ENCODE measurements at places on chromosomes 7 and 10.

- no peak for DNase-seq
These were observed 565.8 kb upstream of the MGMT start for GRCh38 chr10:128901236-128901635.

DNA sequence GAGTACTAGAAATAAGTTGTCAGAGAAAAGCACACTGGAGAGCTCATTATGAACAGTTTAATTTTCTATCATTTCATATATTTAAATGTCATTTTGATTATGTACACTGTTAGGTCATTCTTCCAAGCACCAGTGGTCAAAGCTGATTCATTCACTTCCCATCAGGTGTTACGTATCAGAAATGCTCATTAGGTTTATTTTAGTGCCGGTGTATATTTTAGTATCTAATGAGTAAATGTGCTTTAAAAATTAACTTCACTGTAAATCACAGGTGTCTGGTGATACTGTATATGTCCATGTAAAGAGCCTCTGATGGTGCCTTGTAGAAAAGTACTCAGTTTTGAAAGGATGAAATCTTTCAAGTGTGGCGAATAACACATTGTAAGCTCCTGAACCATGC is 3.5 kb downstream of the DMTF1 start:
- DNase-seq, result no peak

DNA sequence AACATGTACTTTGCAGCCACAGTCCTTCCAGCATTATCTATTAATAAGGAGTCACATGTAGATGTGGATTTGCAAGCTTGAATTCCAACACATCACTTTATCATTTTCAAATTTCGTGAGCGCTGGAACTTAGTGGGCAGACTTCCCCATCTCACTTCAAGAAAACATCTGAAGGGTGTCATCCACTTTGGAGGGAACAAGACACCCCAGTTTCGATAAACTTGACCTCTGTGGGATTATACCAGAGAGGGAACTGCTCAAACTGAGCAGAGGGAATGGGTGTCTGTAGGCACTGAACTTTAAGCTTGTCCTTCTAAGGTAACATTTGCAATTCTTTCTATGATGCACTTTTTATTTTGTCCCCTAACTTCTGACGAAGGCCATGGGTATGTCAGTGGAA is 27.5 kb downstream of the ADRB1 start:
- DNase-seq, result no peak

DNA sequence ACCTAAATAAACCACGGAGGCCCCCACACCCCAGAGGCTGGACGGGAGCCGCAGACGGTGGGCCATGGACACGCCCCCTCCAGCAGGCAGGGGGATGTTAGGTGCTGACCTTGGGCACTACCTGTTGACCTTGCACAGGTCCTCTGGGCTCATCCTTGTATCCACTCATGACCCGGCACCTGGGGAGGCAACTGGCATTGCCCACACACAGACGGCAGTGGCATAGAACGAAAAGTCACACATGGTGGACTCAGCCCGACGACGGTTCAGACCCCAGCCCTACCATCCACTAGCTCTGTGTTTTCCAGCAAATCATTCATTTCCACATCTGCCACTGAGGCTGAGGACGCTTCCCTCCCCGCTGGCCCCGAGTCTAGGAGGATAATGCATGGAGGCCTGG is 247.7 kb upstream of the PPP2R2D start:
- no peak for DNase-seq

DNA sequence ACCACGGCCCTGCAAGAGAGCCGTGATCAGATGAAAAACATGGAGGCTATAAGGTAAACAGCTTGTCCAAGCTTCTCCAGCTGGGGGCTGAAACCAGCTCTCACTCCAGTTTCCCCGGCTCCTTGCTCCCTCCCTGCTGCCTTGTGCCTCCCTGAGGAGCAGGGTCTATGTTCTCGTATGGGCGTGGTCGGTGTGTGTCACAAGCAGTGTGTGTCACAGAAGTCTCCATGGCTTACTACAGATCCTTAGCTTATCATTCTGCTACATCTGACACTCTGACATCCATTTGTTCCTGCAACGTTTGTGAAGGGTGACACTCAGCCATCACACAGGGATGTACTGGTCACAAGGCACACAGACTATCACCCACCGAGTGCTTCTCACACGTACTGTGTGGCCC is 54.6 kb downstream of the CSGALNACT2 start:
- DNase-seq, result no peak

GRCh38 chr10:76415554-76415953 is 984.1 kb downstream of the LRMDA start:
- DNase-seq, result no peak

- DNase-seq, result no peak
These were observed 155.3 kb upstream of the ZMIZ1 start for GRCh38 chr10:78913219-78914059.

DNA sequence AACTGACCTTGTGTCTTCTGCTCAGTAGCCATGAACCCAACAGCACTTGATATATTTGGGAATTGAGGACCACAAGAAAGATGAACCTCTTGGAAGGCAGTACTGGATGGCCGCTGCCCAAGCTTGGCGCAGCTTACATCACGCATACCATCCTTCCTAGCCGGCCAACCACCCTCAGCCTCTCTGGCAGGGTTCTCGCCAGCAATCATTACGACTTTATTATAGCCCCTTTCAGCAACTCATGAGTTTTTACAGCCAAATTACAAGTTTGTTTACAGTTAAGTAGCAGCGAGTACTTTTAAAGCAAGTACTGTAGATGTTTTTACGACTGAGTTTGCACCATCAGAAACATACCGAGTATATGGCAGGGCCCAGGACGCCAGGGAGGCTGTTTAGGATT is 769.1 kb downstream of the SUGCT start:
- DNase-seq, result no peak

GRCh38 chr7:47326808-47327207 is 255.1 kb downstream of the TNS3 start:
- DNase-seq, result no peak

- no peak for DNase-seq
These were observed 145.1 kb upstream of the MEOX2 start for GRCh38 chr7:15831606-15832005.

GRCh38 chr10:51950371-51950995 is 251.1 kb upstream of the CSTF2T start:
- DNase-seq, result no peak

- DNase-seq, result no peak
These were observed 359.3 kb downstream of the SH2D4B start for GRCh38 chr10:80896959-80897358.

GRCh38 chr10:91745090-91745831 is 53.0 kb upstream of the TNKS2 start:
- no peak for DNase-seq

GRCh38 chr7:27916372-27916771 is 176.4 kb downstream of the TAX1BP1 start:
- no peak for DNase-seq

- no peak for DNase-seq
These were observed 226.3 kb upstream of the NPVF start for GRCh38 chr7:25454562-25455041.

DNA sequence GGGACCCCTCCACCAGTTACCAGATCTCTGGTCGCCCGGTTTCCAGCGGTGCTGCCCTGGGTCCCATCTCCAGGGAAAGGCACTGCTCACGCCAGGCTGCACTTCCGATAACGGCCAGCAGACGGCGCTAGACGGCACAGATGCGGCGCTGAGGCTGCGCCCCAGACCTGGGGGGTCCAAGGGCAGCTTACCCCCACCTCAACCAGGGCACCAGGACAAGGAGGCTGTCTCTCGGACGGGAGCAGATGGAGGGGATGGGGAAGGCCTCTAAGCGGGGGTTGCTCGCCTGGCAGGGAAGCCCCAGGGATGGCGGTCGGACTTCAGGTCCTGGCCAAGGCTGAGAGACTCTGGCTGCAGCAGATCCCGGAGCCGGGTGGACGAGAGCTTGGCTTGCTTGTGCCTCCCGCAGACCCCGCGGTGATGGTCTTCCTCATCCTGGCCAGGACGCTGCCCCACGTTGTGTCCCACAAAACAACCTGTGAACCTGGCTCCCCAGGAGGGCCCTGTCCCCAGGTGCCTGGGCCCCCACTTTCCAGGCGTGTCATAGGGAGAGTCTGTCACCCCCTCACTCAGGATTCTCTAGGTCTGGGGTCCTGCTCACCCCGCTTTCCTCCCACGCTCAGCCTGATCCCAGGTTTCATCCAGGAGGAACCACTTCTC is 23.9 kb upstream of the ZNF716 start:
- no peak for DNase-seq

- no peak for DNase-seq
These were observed 25.5 kb downstream of the TMEM248 start for GRCh38 chr7:66946545-66946944.

GRCh38 chr7:83117466-83117865 is 45.2 kb downstream of the PCLO start:
- no peak for DNase-seq

- DNase-seq, result no peak
These were observed 14.6 kb downstream of the DRGX start for GRCh38 chr10:49381111-49381900.

DNA sequence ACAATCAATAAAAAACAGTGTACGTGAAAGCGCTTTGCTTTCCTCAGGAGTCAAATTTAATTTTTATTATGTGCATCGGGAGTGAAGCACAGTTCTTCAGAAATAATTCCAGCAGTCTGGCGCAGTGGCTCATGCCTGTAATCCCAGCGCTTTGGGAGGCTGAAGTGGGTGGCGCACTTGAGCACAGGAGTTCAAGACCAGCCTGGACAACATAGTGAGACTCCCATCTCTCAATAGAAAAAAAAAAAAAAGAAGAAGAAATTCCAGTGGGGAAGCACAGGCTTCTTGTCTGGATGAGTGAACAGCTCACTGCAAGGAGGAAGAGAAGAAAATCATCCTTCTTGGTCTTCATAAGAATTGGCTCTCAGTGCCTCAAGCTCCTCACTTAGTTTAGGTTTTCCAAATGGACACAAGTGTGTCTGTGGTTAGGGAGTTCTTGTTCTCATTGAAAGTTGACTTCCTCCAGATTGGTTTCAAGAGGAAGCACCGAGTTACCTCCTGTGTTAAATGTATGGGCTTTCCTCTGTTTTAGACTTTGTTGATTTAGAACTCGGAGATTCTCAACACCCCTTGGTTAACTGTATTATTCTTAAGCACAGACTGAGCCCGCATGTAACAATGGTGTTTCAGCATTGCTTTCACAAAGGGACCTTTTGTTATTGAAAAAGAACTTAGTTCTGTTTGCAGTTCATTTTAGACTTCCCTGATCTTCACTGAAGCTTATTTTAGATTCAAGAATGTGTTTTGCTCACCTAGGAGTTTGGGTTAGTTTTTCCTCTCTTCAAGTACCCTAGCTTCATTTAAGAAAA is 28.0 kb downstream of the LMTK2 start:
- no peak for DNase-seq

DNA sequence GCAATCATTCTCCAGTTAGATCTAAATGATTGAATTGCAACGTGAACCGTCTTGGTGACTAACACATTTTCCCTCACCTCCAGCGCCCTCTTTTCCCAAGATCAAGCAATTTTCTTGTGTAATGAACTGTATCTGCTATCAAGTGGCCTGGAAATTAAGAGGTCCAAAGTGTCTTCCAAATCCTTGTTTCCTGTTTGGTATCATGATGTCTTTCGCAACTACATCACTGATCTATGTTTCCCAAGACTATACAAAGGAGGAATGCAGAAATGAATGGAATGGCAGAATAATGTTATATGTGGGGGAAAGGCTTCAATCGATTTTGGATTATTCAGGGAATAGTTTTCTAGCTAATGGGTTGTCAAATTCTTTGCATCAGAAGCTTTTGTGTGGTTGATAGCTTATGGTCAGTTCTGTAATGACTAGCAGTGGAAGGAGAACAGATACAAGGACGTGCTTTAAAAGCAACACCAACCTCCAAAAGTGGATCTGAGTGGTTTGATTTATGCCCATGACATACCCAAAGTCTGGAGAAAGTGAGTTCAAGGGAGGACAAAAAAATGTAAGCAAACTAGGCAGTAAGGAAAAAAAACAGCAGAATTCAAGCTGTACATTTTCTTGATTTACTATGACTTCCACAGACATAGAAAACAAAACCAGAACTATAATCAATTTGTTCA is 14.6 kb upstream of the ZEB1 start:
- DNase-seq, result no peak

DNA sequence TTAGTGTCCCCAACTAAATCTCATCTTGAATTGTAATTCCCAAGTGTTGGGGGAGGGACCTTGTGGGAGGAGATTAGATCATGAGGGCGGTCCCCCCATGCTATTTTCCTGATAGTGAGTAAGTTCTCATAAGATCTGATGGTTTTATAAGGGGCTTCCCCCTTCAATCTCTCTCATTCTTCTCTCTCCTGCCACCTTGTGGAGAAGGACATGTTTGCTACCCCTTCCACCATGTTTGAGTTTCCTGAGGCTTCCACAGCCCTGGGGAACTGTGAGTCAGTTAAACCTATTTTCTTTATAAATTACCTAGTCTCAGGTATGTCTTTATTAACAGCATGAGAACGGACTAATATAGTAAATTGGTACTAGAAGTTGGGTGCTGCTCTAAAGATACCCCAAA is 365.6 kb downstream of the ANKRD7 start:
- DNase-seq, result no peak

DNA sequence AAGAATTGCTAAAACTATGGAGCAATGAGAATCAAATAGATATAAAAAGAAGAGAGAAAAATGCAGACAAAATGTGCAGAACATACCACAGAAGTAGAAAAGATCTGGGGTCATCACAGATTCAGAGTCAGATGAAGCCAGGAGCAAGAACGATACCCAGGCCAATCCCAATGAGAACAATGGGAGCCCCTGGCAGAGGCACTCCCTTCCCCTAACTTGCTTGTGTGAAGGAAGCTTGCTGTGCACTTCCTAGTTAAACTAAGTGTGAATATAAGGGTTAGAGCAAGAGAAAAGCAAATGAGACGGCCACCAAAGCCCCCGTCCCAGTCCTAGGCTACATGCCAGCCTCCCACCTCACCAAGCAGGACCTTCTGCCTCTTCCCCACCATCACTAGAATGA is 12.7 kb downstream of the PARP12 start:
- DNase-seq, result no peak

GRCh38 chr10:94220717-94221116 is 142.0 kb downstream of the NOC3L start:
- no peak for DNase-seq

- no peak for DNase-seq
These were observed 162.8 kb downstream of the USP6NL start for GRCh38 chr10:11448545-11449244.

DNA sequence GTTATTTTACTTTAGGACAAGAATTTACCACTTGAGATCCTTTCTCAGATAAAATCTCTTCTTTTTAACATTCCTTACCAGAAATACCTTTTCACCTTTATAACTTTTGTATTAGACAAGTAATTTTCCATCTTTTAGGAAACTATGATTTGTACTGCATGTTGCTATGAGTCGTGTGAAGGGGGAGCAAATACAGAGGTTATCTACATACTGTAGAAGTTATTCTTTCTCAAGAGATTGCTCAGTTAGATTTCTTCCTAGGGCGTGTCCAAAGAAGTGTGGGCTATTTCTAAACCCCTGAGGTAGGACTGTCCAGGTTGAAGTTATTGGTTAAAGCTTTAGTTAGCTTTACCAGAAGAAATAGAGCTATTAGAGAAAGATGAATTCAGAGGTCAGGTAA is 30.2 kb upstream of the ARHGAP12 start:
- DNase-seq, result no peak

DNA sequence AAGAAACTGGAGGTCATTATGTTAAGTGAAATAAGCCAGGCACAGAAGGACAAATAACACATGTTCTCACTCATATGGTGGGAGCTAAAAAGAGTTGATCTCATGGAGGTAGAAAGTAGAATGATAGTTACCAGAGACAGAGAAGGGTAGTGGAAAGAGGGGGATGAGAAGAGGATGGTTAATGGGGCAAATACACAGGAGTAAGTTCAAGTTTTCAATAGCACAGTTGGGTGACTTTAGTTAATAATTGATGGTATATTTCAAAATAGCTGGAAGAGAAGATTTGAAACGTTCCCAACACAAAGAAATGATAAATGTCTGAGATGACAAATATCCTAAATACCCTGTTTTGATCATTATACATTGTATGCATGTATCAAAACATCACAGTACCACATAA is 261.8 kb downstream of the THSD7A start:
- DNase-seq, result no peak

All from NCI-H2171 (cell line).